Activated T-helper 9 cell treated with anti-CD3 and anti-CD28 coated beads, Interleukin-2, amount 50 U/mL, for 16 hours (primary cell): ENCODE measurements at places on chromosomes 1 and 21.

DNA sequence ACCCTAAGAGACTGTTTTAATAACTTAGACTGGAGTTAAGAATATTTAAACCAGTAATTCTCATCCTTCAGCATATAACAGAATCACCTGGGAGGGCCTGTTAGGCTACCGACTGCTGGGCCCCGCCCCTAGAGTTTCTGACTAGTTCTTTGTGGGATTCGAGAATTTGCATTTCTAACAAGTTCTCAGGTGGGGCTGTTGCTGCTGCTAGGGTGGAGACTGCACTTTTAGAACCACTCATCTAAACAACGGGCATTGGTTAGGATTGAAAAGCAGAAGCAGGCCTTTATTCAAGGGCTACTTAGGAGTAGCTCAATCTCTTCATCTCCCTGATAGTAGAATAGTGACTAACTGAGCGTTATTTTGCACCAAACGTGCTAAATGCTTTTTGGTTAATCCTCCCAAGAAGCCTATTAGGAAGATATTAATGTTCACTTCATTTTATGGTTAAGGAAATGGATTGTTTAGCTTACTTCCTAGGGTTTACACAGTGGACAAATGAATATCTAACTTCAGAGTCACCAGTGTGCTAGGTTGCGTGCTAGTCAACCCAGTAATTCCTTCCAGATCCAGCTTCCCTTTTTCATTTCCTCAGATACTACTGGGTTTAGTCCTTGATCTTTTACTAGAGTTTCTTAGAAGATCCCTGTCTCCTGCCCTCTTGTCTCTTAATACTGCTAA is 31.1 kb upstream of the UAP1 start:
- DNase-seq = no peak

DNA sequence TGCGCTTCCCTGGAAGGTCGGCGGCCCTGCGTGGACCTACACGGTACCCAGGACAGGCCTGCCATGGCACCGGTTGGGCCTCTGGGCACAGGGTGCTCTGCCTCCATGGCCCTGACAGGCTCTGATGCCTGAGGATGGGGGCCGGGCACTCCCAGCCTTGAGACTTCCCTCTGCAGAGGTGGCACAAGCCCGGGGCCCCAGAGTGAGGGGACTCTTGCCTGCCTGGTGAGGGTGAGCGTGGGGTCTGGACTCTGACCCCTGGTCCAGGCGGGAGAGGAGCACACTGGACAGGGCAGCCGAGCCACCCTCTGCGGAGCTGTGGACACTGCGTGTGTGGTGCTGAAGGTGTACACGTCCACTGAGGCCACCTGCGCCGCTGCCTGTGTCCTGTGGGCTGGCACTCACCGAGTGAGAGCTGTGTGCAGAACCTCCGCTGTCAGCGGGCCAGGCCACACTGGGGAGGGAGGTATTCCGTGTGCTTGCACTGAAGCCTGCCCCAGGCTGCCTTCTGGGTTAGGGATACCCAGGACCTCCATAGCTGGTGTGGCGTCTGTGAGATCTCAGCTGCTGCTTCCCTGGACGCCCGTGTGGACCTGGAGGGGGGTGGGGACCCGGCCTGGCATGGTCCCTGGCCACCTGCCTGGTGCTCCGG is 10.4 kb downstream of the SKI start:
- no peak for DNase-seq

DNA sequence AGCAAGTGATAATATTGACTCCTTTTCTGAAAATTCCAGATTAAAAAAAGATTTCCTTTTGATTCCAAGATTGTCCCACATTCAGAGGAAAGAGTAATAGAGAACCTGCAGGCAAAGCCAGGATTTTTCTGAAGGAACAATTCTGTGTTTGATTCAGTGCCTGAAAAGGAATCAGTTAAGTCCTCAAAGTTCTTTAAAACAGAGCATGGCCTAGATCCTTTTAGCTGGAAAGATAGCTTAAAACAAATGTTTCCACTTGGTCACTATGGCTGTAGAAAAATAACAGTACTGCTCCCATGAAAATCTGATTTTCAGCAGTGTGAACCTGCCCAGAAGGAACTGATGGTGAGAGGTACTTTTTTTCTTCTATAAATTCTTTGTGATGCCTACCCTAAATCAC is 41.8 kb downstream of the HS2ST1 start:
- DNase-seq = no peak

GRCh38 chr21:35149698-35150097 is 100.6 kb upstream of the RUNX1 start:
- no peak for DNase-seq

GRCh38 chr1:196209983-196210382 is 398.3 kb downstream of the KCNT2 start:
- DNase-seq = no peak

GRCh38 chr1:12756273-12756672 is 10.3 kb downstream of the CFAP107 start:
- DNase-seq = no peak

DNA sequence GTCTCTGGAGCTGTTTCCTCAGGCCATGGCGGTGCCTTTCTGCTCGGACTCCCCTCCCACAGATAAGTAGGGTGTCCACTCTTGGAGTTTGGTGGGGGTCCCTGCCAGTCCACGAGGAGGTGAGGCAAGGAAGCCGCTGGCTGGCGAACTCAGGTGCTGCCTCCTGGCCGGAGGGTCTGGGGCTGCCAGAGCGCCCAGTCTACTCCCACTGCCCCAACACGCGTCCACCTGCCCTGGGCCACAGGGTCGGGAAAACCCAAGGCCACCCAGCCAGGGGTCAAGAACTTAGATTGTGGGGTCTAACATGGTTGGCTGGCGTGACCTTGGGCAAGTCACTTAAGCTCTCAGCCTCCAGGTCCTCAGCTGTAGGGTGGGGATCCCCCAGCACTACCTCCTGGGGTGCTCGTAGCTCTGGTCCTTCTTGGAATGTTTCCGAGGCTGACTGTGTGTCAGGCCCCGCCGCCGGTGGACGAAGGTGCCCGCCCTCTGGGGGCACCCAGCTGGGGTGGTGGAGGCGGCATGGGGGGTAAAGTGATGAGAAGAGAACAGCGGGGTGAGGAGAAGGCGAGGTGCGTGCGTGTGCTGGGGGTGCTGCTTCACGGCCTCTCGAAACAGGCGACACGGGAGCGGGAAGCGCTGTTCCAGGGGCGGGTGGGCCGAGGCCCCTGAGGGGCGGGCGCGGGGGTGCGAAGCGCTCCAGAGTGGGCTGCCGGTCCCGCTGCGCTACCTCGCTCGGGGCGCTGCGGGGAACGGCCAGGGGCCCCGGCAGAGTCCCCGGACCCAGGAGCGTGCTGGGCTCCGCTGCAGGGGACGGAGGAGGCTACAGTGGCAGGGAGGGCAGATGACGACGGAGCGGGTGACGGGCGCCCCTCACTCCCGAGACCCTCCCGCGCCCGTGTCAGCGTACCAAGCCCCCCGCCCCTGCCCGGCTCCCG is 1.2 kb downstream of the SH2D5 start:
- no peak for DNase-seq

DNA sequence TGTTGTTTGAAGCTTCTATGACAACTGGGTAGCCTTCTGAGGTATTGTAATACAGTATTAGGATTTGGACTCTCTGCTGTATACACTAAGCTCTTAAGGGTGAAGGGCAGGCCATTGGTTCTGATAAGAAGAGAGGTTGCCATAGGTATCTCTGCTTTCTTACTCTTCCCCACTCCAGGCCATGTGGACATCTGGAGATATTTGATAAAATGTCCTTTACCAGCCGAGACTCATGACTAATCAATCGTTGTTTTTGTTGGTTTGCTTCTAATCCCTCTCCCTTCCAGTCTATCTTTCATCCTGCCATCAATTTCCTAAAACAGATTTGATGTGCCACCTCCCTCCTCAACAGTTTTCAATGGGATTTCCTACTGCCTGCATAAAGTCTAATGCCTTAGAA is 64.6 kb upstream of the WDR26 start:
- DNase-seq = no peak
